ENCODE measurements at places on chromosomes 2 and 18.

DNA sequence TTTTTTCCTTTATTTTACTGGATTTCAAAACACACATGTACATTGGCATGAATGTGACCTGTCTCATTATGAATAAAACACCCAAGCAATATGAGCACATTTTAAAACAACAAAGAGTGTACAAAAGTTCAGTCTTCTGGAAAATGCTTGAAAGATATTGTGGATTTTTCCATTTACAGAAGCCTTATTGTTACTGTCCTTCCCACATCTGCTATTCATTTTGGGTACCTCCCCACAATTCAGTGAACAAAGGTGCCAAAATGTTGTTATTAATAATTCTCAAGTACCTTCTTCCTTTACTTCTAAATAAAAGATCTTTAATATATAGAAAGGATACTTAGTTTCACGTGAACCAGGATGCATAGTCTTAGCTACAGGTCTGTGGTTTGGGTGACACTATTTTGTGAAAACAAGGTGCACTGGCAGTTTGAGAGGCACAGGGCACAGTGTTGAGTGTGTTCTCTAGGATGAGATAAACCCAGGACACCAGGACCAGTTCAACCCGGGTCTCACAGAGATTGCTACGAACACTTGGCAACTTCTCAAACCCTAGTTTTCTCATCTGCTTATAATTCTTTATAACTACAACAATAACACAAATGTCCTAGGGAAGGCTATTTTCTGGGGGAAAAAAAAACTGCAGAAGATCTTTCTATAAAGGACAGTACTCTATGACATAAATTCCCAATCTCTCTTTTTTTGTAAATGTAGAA lies 84.5 kb upstream of the GALNT5 start:
- DNase-seq, result no peak

DNA sequence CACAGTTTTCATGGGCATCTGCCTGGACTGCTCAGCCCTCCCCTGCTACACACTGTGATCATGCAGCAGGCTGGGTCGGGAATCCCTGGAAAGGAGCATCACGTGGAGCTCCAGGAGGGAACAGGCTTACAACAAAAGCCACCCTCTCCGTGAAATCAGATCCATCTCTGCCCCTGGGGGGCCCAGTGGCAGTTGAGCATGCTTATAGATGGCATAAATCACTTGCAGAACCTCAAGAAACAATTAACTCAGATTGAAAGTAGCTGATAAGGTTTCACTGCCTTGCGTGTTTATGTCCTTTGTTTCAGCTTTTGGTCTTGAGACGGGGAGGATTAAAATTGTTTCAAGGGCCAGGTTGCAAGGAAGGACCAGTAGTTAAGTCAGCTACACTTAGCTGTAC lies 354.8 kb upstream of the MEIS1 start:
- no peak for DNase-seq

DNA sequence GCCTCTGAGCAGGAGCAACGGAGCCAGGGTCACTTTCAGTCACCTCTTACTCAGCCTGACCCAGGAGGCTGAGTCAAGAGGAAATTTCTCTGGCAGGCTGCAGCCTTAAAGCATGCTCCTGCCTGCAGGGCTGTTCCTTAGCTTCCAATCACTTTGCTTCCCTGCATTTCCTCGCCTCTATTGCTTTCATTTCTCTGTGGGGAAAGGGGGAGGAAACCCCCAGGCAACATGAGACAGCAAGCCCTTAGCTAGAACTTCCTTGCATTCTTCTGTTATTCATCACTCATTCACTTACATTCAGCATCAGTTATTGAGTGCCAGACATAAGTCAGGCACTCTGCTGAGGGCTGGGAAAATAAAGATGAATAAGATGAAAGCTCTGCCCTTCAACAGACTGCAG lies 13.0 kb downstream of the XDH start:
- DNase-seq, result peak; percentile 94

- peak; percentile 45 for DNase-seq
Measured at GRCh38 chr18:58254873-58255511, 211.0 kb downstream of the NEDD4L start.

GRCh38 chr2:216504376-216504762 lies 5.7 kb downstream of the RPL37A start:
- no peak for DNase-seq

GRCh38 chr2:121697108-121697631 lies 39.5 kb downstream of the NIFK start:
- no peak for DNase-seq

- no peak for DNase-seq
Measured at GRCh38 chr2:25418944-25419677, 77.4 kb upstream of the DNMT3A start.

DNA sequence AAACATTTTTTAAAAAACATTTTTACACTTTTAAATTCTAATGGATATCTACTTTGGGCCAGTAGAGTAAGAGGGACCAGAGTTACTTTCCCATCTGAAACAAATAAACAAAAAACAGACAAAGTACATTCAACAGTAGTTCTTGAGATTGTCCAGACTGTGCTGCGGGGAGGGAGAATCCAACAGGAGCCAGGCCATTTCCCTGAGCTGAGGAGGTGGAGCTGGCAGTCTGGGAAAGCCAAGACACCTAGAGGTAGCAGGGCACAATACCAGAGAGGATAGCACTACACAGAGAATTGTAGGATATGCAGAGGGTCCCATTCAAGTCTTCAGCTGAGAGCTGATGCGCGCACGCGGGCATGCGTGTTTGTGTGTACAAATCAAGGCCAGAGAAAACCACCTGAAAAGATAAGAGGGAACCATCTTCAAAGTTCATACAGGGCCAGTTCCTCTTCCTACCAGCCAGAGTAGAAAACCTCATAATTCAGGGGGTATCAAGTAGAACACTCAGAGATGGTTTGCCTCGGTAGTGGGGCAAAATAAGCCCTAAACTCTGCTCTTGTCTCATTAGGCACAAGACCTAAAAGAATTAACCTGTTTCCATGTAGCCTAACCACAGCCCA lies 44.0 kb downstream of the PTRHD1 start:
- no peak for DNase-seq

- no peak for DNase-seq
Measured at GRCh38 chr2:3679616-3680393, 21.8 kb downstream of the ALLC start.

DNA sequence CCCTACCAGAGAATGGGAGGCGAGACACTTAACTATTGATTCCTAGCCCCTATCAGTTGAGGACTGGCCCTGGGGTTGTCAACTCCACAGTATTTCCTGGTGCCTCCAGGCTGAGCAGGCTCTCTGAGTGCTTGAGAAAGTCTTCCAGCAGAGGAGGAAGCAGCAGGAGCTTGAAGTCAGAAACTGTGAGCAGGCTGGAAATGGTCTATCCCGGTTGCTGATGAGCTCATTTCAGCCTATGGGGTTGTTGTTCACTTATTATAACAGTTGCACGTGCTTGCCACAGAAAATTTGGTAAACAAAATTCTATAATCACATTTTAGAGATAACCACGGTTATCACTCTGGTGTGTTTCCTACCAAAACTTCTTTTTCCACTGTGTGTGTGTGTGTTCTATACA lies 254.7 kb upstream of the THUMPD2 start:
- DNase-seq, result no peak

DNA sequence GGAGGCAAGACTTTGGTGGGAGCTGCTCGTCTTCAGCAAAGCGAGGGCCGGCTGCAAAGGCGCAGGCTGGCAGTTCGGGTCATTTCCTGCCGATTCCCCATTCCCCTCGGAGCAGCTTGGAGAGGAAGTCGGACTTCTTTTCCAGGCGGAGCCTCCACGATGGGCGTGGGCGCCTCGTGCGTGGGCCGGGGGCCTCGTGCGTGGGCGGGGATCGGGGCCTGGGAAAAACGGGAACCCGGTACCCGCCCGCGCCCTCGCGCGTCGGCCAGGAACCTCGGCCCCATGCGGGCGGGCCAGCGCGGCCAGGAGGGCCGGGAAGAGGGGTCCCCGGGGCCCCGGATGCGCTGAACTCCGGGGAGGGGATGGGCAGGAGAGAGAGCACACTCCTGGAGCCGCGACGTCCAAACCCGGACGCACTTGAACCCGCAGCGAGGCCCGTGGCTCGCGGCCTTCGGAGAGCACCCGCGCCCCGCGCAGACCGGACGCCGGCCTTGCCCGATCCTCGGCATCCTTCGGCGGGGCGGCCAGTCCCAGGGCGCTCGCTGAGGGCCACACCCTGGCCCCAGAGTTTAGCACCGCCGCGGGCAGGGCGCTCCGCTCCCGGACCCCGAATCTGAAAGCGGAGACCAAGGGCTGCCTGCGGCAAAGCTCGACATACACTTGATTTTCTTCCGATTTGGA lies 368.4 kb downstream of the MTX2 start:
- DNase-seq, result no peak

GRCh38 chr18:43514747-43515146 lies 237.5 kb upstream of the SYT4 start:
- DNase-seq, result no peak

GRCh38 chr2:111044066-111044465 lies 76.6 kb upstream of the BCL2L11 start:
- DNase-seq, result no peak

GRCh38 chr2:217114117-217114516 lies 254.3 kb upstream of the TNP1 start:
- DNase-seq, result no peak

DNA sequence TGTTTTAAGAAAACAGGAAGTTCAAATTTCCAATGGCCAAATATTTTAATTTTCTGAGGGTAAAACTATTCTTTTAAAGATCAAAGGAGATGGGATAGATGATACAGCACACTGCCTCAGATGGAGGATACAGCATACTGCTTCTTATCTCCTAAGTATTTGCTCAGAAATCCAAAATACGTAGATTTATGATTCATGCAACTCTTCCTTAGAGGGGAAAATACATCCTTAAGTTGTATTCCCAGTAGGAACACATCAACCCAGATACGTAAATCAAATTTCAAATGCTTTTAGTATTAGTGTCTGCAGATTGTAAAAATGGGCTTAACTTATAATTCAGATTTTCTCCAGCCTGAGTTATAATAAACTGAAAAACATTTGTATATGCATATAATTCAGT lies 235.2 kb downstream of the ZNF385B start:
- no peak for DNase-seq

DNA sequence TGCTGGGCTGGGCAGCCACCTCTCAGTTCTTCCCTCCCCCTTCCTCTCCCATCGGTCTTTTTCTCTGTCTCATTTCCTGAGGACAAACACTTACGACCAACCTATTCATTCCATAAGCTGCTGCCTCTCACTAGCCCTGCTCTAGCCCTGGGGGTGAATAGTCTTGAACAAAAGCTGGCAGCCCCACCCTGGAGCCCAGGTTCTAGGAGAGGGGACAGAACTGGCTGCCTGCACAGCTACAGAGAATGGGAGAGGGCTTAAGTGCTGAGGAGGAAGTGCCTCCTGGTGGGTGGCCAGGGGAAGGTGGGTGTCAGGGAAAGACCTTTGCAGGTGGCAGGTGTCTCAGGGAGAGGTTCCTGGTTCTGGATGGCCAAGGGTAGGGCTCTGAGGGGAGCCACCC lies 22.8 kb downstream of the ANO7 start:
- no peak for DNase-seq

- no peak for DNase-seq
Measured at GRCh38 chr2:36351736-36352349, 3.7 kb upstream of the CRIM1 start.

- DNase-seq, result peak; percentile 71
Measured at GRCh38 chr2:19474128-19474527, 115.7 kb upstream of the OSR1 start.

- no peak for DNase-seq
Measured at GRCh38 chr2:3930246-3930645, 226.9 kb downstream of the DCDC2C start.

DNA sequence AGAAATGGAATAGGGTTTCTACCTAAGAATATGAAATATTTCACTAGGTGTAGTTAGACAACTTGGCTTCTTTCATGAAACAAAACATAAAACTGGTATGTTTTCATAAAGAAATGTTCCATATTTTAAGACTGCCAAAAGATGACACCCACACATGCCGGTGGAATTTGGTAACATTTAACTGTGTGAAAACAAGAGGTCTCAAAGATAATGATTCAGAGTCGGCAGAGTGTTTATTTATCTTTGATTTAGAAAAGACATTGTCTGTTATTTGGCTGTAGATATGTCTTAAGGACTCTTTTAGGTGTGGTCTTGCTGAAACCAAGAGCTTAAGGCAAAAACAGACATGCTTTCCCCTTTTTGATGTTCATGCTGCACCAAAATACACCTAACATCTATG lies 63.5 kb upstream of the FN1 start:
- DNase-seq, result no peak

GRCh38 chr2:119508756-119509155 lies 15.5 kb downstream of the SCTR start:
- DNase-seq, result no peak

- no peak for DNase-seq
Measured at GRCh38 chr2:113910110-113910717, 20.3 kb downstream of the ACTR3 start.

- no peak for DNase-seq
Measured at GRCh38 chr2:2265747-2266279, 65.3 kb downstream of the MYT1L start.

DNA sequence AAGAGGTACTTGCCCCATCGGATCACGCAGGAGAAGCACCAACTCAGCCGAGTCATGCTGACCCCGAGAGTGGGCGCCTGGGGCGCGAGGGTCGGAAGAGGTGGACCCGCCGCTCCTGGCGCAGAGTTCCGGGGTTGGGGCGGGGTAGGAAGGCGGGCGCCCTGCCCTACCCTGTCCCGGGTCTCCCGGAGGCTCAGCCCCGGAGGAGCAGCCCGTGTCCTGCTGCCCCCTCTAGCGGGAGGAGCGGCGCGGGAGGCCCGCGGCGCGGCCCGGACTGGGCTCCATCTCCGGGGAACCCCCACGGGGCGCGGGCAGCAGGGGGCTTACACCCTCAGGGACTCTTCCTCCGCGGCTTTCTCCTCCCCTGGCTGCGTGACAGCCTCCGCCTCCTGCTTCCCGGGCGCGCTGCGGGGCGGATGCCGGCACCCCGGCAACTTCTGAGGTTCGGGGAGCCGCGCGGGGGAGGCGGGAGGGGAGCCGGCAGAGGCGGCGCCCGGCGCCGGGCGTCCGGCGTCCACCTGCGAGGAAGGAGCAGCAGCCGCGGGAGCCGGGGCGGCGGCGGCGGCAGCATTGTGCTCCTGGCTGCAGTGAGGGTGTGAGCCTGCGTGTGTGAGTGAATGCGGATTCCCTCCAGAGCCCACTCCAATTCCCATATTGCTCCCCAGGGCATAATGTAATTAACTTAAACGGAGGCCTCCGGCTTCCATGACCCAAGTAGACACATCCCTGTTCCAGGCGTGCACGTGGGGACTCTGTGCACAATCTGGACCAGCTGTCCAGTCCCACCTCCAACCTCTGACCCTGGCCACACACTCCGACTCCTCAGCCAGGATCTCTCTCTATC lies 7.6 kb upstream of the TNS1 start:
- no peak for DNase-seq

GRCh38 chr2:223734346-223734745 lies 103.0 kb downstream of the AP1S3 start:
- no peak for DNase-seq

DNA sequence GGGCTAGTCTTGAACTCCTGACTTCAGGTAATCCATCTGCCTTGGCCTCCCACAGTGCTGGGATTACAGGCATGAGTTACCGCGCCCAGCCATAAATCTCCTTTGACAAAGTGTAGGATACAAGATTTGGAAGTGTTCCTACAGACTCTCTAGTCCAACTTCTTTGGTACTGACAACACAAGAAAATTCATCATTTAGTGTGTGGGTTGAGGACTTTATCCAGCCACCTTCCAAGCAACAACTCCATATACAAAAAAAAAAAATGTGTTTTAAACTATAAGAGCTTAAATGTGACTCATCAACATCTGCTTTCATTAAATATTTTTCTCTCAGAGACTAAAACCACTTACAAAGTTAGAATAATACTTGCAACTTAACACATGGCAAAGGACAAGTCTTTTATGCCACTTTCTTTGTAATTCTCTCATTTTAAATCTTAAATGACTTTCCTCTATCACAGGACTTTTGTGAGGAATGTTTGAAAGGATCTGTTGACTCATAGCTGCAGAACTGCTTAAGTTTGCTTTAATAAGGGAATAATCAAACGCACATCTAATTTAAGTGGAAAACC lies 46.2 kb upstream of the ITGAV start:
- no peak for DNase-seq
